ENCODE measurements at places on chromosomes 3 and 15.

DNA sequence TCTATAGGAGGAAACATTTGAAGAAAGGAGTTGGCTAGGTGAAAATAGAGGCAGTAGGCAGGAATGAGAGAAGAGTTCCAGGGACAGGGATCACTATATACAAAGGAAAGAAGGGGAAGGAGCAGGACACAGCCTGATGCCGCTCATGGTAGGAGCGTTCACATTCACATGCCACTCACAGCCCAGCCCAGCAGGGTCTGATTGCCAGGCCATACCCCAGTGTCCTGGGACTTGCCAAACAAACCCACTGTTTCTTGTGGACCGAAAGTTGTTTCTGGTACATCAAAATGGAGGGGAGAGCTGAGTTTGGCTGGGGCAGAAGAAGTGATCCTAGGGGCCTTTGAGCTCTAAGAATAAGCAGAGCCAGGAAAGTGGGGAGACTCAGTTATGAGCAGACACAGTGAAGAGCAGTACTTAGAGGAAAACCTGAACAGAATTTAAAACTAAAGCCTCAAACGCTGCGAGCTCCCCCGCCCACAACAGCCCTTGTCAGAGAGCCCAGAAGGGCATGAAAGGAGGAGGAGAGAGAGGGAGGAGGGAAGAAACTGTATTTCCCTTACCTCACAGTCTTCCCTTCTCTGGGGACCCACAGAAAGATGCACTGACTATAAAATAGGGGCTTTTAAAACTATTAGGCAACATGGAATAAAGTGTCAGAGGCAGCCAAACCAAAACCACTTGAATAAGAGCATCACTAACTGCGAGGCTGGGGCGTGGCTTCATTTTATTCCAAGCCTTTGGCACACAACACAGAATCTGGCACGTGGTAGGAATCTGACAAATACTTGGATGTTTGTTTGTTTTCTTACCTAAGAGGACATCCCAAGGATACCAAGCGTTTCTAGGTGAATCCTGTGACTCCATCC, 129.0 kb downstream of the RPL22L1 start:
- DNase-seq, result no peak

DNA sequence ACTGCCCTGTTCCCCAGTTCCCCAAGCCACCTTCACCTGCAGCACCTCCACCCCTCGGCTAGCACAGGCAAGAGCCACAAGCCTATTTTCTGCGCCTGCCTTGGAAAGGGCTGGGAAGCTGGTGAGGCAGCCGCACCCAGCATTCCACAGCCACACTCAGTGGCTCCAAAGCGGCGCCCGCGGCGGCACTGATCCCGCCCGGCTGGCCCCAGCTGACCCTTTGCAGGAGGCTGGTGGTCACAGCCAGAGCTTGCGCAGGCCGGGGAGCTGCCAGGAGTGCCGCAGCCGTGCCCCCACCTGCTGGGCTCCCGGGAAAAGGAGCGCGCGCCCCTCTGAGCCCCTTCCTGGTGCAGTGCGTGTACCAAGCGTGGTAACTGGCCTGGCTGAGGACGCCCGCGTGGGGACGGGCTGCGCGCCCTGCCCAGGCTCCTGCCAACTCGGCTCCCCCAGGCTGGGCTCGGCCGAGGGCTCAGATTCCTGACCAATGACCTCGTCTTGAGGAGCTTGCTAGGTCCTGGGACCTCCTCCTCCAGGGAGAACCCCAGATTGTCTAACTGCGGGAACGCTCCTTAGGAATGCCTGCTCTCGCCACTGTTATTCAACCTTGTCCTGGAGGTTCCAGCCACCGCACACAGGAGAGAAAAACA, 13.3 kb downstream of the GRAMD2A start:
- DNase-seq, result no peak

DNA sequence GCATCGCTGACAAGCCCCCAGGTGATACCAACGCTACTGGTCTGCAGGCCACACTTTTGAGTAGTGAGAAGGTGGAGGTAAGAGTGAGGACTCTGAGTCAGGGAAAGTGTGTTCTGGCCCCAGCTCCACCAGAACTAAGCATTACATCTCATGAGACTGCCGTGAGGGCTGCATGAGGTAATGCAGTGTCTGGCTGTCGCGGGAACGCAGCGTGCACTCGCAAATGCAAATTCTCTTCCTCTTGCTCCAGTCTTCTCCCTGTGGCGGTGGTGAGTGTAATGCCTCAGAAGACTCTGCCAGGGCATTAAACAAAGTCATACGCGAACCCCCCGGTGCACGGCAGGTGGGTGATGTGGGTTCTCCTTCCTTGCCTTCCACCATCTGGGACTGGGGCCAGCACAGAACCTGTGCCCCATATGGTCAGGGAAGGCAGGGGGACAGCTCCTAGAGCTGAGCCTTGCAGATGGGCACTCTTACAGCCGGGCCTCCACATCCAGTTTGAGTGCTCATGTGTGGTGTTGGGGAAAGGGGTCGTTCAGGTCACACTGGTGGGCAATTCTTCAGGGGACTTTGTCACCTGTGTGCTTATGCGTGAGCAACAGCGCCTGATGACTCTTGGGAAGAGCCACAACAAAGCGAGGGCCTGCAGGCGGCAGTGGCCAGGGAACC, 175.8 kb downstream of the XXYLT1 start:
- DNase-seq, result no peak

DNA sequence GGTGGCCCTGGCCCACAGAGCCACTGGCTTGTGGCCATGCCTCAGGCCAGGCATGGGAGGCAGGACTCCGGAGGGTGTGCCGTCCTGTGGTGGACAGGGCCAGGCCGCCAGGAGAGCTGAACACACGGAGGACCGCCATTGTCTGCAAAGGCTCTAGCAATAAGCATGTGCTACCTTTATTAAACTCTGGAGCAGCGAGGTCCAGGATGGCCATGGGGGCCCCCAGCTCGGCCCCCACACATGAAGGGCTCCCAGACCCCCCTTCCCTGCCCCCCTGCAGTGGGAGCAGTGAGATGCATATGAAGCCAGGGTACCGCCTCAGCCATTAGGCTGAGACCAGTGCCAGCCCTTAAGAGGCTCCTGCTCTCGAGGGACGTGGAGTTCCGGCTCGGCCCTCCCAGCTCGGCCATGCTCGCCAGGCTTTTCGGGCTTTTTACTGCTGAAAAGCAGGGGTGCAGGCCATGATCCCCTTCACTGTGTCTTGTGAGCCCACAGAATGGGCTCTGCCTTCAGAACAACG, 2.7 kb downstream of the AMIGO3 start:
- DNase-seq, result no peak

DNA sequence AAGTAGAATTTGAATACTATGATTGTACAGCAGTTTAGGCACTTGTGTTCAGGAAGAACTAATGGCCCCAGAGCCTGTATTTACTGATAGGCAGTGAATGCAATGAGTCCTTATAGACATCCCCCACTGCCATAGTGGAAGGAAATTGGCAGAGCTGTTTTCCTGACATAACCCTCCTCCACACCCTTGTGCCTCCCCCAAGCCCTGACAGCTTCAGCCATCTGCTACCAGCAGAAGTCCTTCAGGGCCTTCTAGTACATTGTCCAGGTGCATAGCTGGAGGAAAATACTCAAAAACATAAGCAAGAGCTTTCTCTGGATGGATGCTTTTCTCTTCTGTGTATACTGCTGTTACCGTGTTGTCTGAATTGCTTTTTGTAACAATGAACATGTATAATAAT, 20.6 kb downstream of the ARHGAP31 start:
- no peak for DNase-seq

DNA sequence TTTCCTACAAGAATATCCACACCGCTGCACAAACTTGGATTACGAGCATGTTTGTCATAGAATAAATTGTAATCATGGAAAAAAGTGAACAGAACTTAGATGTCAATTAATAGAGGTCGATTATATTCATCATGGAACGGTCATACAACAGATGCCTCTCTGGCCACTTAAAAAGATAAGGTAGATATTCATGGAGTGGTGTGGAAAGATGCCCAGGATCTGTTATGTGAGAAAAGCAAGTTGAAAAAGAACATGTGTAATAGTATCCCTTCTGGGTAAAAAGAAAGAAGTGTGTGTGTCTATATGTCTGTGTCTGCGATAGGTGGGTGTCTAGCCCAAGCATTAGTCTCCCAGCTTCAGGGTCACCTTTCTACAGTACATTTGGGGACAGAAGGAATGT, 113.3 kb downstream of the ANP32A start:
- DNase-seq, result no peak

GRCh38 chr3:120364821-120365220, 15.7 kb upstream of the LRRC58 start:
- no peak for DNase-seq

DNA sequence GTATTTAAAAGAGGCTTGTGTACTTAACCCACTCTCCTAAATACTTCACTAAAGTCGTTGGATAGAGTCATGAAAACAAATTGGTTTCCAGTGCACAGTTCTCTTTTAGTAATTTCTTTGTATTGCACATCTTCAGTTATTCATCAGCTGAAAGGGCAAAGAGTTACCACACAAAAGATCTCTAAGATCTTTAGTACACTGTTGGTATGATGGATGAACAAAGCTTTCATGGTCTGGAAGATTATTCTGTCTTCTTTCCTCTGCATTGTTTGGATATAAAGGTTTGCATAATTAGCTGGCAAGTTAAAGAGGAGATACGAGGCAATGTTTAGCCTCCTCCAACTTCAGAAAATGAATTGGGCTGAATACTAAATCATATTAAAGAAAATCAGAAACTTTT, 40.5 kb downstream of the BCHE start:
- DNase-seq, result no peak

GRCh38 chr15:92332125-92332899, 61.4 kb upstream of the ST8SIA2 start:
- no peak for DNase-seq

DNA sequence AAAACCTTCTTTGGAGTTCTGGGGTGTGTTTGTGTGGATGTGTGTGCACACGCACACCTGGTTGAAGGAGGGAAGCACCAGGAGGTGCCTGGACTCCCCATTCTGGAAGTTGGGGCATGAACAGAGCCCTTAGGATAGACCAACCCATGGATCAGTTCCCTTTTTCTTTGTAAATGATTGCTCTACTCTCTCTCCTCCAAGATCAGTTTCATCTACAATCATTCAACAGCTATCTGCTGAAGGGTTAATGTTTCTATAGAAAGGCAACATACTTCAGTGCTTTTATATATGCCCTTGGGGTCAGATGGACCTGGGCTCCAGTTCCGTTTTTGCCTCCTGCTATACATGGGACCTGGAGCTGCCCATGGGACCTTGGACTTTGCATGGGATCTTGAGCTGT, 352.1 kb upstream of the CFAP20DC start:
- DNase-seq, result no peak

GRCh38 chr3:126358038-126358815, 1.0 kb upstream of the KLF15 start:
- DNase-seq, result no peak

DNA sequence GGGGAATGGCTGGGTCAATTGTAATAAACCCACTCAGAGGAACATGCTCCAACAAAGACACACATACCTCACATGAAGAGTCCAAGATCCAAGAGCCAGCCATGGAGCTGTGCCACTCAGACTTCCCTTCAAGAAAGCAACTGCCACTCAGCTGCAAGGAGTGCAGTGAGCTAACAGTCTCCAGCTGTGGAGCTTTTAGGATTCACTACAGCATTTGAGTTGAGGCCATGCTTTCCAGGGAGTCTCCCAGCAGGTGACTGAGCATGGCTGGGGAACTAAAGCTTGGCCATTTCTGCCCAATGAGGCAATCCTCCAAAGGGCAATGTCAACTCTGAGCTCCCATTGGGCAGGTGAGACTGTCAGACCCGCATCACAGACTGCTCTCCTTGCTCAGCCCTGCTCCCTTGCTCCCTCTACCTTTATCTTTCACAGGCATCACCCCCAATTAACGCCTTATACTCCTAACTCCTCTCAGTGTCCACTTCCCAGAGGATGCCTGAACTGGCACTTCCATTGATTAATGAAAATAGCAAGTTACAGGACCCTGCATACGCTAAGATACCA, 165.3 kb upstream of the CTNNB1 start:
- DNase-seq, result no peak

DNA sequence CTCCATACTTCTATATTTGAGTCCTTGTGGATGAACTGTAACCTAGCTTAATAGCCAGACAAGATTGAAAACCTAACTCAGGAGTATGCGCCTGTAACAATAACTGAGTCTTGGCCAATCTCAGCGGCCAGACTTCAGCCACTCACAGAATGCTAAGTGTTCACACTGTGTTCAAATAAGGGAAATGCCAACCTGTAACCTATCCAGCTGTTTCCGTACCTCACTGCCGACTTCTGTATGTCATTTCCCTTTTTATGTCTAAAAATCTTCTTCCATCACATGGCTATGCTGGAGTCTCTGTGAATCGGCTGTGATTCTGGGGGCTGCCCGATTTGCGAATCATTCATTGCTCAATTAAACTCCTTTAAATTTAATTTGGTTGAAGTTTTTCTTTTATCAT, 169.2 kb downstream of the NFKBIZ start:
- no peak for DNase-seq

DNA sequence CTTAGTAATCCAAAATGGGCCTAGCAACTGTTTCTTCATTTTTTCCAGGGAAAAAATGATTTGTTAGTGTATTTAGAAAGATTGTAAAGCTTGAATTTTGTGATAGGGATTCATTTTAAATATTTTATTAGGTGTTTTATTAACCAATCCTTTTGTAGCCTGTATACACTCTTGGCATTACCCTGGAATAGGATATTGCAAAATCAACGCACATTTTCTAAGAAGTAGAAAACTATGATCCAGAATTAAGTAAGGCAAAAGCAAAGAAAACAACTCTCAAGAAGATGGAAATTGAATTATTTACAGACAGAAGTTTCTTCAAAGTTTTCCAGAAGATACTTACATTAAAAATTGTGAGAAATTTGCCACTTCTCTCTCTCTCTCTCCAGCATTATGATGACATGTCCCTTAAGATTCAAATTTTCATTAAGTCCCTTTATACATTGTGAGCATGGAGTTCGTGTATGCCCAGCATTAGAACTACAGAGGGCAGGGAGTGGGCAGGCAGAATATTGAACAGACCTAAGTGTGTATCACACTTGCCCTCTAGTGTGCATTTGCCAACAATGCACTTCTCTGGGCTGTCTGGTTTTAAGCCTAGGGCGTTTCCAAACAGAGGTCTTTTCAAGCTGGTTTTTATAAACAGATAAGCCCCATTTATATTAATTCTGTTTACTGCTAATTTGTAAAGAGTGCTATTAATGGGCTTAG, 28.5 kb upstream of the CMSS1 start:
- DNase-seq, result peak; percentile 3

GRCh38 chr3:64530434-64531049, 157.3 kb downstream of the ADAMTS9 start:
- DNase-seq, result no peak

GRCh38 chr15:31477851-31478701, 151.4 kb downstream of the KLF13 start:
- no peak for DNase-seq

DNA sequence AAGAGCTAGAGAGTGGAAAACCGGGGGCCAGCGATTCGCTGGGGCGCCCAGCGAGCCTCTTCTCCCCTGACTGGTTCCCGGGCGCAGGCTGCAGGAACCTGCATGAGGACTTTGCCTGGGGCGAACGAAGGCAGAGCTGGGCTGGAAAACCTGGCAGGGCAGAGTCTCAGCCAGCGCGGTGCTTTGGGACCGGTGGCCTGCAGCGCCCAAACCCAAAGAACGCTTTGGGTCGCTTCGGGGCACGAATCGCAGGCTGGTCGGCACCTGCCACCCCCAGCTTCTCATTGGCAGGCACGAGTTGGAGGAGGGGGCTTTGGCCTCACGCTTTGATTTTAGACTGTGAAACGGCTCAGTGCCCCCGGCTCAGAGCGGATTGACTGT, 3.0 kb downstream of the ONECUT1 start:
- DNase-seq, result no peak

GRCh38 chr3:43522727-43523362, 99.0 kb downstream of the ANO10 start:
- no peak for DNase-seq

- peak; percentile 40 for DNase-seq
These were observed 21.2 kb downstream of the GCSAM start for GRCh38 chr3:112111785-112112402.
